ENCODE measurements at places on chromosomes 2 and 18.

DNA sequence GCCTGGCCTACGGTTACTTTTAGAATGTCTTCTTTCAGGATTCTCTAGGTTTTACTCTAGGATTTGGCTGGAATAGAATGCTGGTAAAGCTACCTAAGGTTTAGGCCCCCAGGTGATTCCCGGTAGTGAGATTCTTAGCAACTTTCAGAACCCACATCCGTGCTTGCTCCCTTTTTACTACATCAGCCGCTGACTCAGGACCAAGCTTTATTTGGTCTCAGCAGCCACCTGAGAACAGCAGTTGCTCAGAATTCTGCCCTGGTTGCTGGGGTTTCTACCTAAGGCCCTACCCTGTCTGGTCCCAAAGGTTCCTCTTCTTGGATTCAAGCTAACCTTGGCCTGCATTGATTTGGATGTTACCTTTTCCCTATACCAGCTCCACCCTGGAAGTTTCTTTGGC is 36.1 kb upstream of the NDUFV2 start:
- DNase-seq = no peak

DNA sequence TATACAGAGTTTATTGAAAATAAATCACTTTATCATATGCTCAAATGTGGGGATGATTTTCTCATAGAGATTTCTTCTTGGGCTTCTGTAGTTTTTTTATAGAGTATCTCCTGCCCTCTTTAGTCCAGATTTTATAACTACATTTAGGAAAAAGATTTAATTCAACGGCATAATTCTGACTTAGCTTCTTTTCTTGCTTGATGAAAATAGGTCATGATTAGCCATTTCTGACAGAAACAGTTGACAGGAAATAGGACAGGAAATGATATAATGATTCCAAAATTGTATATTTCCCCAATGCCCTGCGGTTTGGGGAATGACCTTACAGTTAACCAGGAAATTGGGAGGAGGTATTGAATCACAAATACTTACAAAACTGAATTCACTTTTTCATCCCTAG is 1531.9 kb upstream of the ACVR2A start:
- DNase-seq = peak; percentile 1

GRCh38 chr2:197211881-197212342 is 98.7 kb downstream of the ANKRD44 start:
- DNase-seq = no peak

DNA sequence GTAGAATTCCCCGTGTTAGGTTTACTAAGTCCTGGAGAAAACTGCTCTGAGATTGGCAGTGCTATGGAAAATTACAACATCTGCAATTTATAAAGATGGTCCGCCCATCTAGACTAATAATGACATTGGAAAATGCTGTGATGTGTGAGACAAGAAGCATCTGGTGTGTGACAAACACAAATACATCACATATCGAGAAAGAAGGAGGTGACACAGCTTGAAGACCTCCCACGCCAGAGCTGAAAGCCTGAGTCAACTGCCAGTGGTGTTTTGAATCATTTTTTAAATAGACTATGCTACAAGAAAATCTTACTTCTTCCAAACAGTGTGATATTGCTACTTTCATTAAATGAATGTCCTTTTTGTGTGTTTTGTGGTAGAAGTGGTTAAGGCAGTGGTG is 8.6 kb upstream of the ANO7 start:
- no peak for DNase-seq

DNA sequence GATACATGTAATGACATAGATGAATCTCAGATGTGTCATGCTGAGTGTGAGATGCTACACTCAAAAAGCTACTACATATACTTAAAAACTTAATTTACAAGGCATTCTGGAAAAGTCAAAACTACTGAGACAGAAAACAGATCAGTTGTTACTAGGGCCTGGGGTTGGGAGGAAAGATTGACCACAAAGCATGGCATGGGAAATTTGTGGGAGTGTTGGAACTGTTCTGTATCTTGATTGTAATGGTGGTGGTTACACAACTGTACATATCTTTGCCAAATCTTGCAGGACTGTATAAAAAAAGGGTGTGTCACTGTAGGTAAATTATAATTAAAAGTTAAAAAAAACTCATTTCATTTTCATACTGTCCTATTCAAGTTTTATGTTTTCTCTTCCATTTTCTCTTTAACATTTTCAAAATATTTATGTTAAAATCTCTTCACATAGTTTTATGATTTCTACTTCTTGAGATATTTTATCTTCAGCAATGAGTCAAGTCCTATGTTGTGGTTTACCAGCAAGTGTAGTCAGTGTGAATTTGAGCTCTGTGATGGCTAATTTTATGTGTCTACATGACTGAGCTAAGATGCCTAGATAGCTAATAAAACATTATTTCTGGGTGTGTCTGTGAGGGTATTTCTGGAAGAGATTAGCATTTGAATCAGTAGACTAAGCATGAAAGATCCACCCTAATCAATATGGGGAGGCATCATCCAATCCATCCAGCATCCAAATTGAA is 58.6 kb upstream of the VRK2 start:
- DNase-seq = no peak

DNA sequence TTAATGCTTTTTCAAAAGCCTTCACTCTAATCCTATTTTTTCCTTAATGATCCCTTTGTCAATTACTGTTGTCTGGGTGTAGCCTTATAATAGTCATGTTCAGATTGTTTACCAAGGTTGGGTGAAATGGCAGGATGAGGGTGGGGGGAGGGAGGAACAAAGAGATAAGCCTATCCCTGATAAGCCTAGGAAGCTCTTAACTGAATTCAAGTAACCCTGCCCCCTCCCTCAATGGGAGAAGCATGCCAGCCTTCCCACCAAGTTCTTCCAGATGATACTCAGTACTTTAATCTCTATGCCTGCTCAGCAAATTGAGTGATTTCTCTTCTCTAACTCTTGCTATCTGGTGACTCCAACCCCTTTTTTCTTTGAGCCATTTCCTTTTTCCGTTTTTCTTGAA is 180.3 kb upstream of the ETAA1 start:
- no peak for DNase-seq

DNA sequence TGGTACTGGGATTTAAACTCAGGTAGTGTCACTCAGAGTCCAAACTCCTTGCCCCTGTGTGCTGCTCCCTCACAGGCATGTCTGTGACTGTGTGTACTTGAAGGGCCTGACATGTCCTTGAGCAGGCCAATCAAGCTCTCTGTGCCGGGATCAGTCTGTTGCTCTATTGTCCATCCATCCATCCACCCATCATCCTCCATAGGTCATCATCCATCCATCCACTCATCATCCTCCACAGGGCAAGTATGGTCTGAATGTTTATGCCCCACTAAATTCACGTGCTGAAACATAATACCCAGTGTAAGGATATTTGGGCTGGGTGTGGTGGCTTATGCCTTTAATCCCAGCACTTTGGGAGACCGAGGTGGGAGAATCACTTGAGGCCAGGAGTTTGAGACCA is 24.5 kb upstream of the NEB start:
- no peak for DNase-seq

DNA sequence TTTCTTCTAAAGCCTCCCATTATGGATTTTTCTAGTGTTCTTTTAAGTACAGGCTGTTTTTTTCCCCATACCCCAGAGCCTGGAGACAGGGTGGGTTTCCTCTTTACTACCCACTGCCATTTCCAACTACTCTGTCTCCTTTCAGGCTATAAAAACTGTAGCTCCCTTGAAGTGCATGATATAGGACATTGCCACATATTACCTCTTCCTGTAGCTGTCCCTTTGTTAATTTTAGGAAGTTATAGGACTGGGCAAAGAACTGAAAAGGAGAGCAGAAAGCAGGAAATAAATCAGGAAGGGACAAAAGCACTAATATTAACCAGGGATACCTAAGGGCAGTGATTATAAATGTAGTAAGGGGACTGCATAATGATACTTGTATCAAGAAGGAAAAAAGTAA is 54.1 kb downstream of the VIL1 start:
- DNase-seq = no peak

All from hematopoietic multipotent progenitor cell treated with erythropoietin and hydrocortisone succinate and interleukin-3 and kit ligand, for 8 days (in vitro differentiated cells).